Epithelial cell of proximal tubule (primary cell): ENCODE measurements at places on chromosomes 2 and 18. TPM values are rescaled to one million over a fixed set of nuclear protein-coding genes. Genes with fewer than 3 reads are reported as not detected.
A peak's percentile ranks its signal among the peaks of the same experiment; 100 is the strongest.

DNA sequence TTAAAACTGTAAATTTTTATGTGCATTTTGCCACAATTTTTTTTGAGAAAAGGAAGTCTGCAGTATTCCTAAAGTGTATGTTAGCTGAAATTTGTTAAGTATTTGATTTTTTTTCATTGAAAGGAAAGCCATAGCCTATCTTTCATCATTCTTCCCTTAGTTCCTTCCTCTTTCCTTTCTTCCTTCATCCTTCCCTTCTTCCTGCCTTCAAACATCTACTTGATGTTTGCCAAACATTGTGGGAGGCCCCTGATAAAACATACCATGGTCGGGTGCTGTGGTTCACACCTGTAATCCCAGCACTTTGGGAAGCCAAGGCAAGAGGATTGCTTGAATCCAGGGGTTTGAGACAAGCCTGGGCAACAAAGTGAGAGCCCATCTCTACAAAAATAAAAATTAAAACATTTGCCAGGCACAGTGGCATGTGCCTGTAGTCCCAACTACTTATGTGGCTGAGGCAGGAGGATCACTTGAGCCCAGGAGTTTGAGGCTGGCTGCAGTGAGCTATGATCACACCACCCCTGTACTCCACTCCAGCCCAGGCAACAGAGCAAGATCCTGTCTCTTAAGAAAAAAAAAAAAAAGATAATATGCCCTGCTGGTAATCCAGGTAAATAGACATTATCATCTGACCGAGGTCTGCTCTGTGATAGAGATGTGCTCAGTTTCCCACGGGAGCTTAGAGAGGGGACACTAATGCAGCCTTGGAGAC is 278.4 kb upstream of the STON1 start:
- DNase-seq, result no peak

DHRS9 gene
- total RNA-seq, result 0.14 and 0.35 TPM in 2 replicates

DNA sequence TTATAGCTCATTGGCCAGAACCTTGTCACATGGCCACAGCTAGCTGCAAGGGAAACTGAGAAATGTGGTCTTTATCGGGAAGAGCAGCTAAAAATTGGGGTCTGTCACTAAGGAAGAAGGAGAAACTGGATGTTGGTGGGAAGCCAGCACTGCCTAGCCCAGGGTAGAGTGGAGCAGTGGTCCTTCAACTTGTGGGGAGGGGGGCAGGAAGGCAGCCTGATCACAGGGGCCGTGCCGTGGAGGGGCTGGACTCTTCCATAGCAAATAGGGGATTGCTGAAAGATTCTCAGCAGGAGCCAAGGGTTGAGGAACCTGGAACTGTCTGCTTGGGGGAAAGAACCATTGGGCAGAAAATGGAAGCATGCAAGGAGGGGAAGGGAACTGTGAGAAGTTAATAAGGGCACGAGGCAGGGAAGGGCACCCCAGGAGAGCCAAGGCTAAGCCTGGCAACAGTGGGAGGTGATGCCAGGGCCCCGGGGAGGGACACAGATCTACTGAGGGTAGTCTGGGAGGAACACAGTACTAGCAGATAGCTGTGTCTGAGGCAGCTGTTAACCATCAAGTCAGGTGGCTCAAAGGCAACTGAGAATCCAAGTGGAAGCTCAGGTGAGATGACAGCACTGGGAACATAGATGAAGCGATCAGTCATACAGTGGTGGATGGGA is 5.9 kb upstream of the NEURL3 start:
- DNase-seq, result no peak

DNA sequence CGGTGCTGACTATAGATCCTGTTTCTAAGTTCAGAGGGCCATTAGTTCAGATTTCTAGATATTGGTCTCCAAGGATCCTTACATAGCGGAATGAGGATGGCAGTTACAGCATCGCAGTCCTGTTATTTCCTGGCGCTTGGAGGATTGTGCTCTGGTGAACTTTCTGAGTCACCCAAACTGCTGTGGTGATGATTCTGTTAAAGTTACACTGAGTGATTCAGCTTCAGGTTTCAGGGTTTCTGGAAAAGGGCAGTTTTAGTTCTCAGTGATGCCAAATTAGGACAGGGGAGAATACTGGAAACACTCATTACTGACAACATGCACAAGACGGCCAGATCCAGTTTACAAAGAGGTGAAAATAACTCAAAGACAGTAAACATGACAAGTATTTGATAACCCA is 52.1 kb upstream of the ANKRD62 start:
- DNase-seq, result peak; percentile 87

PDE6D gene
- 28.5 and 32.9 TPM in 2 replicates for total RNA-seq

DNA sequence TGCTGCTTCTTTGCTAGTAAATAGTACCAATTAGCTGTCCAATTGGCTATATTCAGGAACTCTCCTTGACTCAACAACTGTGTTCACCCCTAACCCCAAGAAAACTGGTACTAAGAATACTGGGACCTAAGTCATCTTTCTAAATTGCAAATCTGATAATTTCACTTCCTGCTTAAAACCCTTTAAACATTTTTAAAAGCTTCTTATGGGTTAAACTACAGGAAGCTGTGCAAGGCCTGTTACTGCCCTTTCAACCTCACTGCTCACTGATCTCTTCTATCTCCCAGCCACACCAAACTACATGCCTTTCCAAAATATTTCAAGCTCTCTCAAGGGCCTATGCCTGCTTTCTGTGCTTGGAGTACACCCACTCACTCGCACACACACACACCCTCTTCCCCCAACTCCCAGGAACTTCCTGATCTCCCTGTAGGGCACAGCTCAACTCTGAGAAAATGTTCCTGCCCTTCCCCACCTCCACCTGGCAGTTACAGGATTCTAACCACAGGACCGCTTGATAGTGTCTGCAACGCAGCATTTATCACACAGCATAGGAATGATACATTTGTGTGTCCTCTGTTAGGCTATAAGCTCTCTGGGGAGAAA is 6.7 kb downstream of the LMAN1 start:
- no peak for DNase-seq

C1QL2 gene
- total RNA-seq, result not detected in 2 replicates

ALMS1 gene
- 11.8 and 16.3 TPM in 2 replicates for total RNA-seq

EN1 gene
- total RNA-seq, result not detected in 2 replicates

GRCh38 chr2:12547566-12548170 is 169.1 kb upstream of the TRIB2 start:
- DNase-seq, result no peak

DNA sequence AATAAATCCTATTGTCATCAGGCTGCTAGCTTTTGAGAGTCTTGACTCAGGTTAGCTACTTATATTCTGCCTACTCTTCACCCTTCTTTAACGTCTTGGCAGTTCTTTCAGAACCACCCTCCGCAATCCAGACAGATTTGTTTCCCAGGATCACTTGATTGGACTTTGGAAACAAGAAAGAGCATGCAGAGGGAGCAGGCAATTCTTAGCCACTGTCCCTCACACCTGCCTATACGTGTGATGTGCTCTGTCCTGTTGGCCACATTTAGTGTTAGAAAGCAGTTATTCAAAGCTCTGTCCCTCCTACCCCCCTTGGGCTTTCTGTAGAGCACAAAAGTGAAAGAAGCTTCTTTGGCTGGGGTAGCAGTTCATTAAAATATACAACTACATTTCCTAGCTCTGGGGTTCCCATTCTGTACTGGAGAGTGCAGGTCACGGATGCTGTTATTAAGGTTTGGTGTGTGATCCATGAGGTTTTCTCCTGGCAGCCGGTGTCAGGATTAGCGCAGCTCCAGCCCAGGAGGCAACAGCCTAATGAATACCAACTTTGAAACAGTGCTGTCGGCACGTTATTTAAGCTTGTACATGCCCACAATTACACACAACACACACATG is 6.3 kb downstream of the FZD5 start:
- no peak for DNase-seq

IL1R2 gene
- 5.4 and 12.6 TPM in 2 replicates for total RNA-seq

SCYGR7 gene
- total RNA-seq, result not detected in 2 replicates

- no peak for DNase-seq
Observed at GRCh38 chr2:33581872-33582271, 17.2 kb downstream of the FAM98A start.

GRCh38 chr2:113167115-113167932 is 6.4 kb upstream of the PSD4 start:
- no peak for DNase-seq

CASP10 gene
- 1.1 and 3.8 TPM in 2 replicates for total RNA-seq

DNA sequence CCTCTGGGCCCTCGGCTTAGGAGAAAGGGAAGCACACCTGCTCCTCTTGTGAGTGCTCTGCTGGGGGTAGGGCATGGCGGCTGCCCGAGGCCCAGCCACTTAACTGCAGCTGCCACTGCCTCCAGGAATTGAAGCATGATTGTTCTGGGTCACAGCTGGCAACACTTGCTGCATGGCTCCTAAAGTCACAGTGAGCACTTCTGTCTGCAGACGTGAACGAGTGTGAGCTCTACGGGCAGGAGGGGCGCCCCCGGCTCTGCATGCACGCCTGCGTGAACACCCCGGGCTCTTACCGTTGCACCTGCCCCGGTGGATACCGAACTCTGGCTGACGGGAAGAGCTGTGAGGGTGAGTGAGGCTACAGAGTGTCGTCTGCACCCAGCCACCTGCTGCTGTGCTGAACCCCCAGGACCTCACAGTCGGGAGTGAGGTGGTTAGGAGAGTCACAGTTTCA is 44.4 kb downstream of the FBLN7 start:
- no peak for DNase-seq

GLB1L gene
- total RNA-seq, result 10.4 and 11.0 TPM in 2 replicates

SPATA3 gene
- not detected in 2 replicates for total RNA-seq

- DNase-seq, result no peak
Observed at GRCh38 chr18:76335859-76336640, 159.0 kb downstream of the ZNF516 start.

GRCh38 chr2:17441055-17441771 is 77.0 kb downstream of the RAD51AP2 start:
- no peak for DNase-seq

GRCh38 chr2:15579641-15580040 is 12.0 kb upstream of the DDX1 start:
- DNase-seq, result peak; percentile 87

DNA sequence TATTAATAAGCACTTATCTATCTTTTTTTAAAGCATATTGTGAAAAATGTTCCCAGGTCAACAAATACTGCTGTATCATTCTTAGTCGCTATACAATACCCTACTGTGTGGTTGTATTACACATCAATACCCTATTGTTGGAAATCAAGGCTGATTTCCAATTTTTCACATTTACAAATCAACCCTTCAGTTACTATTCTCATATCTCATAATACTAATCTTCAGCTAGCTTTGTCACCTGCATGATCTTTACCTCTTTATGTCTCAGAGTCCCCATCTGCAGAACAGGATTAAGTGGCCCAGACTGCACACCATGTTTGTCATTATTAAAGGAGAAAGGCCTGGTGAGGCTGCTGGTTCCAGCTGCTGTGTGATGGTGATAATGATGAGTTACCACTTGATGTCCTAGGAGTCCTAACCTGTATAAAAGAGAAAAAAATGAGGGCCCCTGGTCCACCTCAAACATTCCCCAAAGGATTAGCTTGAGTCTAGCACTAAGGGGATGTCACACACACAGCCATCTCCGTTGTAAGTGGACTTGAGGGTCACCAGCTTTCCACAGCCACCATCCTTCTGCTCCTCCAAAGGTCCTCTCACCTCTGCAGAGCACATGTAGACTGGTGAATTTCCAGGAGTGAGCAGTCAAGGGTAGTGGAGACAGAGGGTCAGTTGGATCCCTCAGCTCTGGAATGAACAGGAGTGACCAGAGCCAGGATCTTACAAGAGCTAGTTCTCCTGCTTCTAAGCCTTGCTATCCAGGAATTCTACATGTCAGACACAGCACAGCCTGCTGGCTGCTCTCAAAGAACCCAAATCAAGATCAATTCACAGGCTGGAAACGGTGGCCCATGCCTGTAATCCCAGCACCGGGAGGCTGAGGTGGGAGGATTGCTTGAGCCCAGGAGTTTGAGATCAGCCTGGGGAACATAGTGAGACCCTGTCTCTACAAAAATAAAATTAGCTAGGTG is 36.0 kb upstream of the BIN1 start:
- no peak for DNase-seq

DNA sequence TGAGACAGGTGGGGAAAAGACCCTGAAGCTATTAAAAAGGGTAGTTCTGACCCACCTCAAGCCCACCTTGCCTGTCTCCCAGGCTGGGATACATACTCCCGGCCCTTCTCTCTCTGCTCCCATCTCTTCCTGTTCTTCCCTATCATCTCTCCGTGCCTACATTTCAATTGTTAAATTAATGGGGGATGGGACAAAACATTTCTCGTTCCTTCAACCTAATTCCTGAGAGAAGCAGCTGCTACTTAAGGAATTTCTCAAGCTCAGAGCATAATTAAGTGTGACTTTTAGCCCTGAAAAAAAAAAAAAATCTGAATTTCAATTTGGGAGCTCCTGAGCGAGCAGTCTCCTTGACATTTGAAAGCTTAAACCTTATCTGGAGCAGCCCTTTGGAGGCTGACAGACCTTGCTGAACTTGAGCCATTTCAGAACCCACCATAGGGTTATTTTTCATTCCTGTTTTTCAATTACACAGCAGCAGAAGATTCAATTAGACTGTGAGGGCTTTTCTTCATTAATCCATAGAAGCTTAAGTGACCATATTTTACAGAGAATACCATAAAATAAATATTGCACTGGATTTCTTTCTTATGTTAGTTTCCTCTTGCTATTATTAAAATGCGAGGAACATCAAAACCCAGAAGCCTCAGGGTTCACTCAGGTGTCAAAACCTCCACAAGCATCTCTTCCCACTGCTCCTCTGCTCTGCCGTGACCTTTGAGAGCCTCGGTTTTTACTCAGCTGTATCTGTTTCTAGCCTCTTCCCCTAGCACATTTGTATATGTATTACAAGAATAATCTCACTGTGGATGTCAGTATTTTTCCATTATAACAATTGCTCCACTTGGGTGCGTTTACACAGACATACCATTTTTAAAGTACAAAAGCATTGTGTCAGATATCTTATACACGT is 125.7 kb downstream of the B3GNT2 start:
- DNase-seq, result no peak

DNA sequence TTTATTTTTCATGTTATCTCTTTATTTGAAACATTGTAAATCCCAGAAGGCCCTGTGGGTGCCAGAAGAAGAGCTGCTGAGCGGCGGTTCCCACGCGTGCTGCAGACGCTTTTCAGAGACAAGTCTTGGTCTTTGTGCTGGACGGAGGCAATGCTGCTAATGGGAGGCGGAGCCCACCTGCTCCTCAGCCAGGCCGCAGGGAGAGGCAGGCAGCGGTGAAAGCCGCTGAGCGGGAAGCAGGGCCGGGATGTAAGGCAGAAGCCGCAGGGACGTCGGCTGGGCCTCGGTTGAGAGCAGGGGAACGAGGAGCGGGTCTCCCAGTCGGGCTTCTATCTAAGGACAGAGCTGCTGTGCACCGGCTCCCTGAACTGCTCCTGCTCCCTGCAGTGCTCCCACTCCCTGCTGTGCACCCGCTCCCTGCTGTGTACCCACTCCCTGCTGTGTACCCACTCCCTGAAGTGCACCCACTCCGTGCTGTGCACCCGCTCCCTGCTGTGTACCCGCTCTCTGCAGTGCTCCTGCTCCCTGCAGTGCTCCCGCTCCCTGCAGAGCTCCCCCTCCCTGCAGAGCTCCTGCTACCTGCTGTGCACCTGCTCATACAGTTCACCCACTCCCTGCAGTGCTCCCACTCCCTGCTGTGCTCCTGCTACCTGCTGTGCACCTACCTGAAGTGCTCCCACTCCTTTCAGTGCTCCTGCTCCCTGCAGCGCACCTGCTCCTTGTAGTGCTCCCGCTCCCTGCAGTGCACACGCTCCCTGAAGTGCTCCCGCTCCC is 16.4 kb downstream of the TMEM18 start:
- no peak for DNase-seq

BMP10 gene
- not detected in 2 replicates for total RNA-seq
